ENCODE measurements at places on chromosomes 4 and X.
A peak's percentile ranks its signal among the peaks of the same experiment; 100 is the strongest.

- no peak for DNase-seq
Observed at GRCh38 chr4:37769391-37769989, 57.0 kb upstream of the PGM2 start.

DNA sequence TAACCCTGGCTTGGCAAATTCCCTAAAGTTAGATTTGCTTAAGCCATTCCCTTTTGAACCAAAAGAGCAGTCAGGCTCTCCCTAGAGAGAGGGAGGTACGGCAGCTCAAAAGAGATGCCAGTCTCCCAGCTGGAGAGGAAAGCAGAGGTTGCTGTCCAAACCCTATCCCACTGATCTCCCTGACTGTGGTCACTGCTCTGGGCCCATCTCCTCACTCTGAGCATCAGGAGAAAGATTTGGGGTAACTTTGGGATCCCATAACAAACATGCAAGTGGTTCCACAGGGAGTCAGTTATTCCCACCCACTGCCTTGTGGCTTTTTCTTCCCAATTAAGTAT, 17.1 kb downstream of the ACSL1 start:
- no peak for DNase-seq

DNA sequence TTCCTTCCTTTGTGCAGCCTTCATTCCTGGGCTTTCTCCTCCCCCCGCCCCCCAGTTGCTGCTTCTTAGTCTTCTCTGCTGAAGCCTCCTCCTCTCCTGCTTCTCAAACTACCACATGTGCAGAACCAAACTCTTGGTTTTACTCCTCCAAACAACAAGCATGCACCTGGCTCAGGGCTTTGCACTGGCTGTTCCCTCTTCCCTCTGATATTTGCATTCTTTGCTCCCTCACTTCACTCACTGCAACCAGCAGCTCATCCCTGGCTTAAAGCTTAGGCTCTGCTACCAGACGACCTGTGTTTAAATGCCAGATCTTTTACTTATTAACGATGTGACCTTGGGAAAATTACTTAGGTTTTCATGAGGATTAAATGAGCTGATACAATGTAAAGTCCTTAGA, 51.4 kb downstream of the MED28 start:
- DNase-seq: no peak

DNA sequence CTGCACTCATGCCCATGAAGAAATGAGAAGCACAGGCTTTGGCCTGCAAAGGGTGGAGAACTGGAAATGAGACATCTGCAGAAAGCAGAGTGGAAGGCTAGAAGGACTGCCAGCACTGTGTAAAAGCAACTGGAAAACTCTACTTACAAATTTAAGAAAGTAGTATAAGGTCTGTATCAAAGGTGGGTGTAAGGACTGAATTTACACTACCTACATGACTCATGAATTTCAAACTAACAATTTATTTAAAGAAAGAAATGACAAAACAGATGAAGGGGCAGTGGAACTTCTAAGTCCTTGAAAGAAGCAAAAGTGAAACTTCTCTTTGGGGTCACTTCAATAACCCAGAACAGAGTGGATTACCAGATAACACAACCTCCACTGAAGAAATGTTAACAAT, 71.2 kb downstream of the SLC10A7 start:
- DNase-seq: no peak

- no peak for DNase-seq
Observed at GRCh38 chr4:38782452-38783108, at the start of gene TLR10. TLR10 (minus strand) TSS chr4:38782990; CDS start chr4:38775590, 7,400 bp downstream.

DNA sequence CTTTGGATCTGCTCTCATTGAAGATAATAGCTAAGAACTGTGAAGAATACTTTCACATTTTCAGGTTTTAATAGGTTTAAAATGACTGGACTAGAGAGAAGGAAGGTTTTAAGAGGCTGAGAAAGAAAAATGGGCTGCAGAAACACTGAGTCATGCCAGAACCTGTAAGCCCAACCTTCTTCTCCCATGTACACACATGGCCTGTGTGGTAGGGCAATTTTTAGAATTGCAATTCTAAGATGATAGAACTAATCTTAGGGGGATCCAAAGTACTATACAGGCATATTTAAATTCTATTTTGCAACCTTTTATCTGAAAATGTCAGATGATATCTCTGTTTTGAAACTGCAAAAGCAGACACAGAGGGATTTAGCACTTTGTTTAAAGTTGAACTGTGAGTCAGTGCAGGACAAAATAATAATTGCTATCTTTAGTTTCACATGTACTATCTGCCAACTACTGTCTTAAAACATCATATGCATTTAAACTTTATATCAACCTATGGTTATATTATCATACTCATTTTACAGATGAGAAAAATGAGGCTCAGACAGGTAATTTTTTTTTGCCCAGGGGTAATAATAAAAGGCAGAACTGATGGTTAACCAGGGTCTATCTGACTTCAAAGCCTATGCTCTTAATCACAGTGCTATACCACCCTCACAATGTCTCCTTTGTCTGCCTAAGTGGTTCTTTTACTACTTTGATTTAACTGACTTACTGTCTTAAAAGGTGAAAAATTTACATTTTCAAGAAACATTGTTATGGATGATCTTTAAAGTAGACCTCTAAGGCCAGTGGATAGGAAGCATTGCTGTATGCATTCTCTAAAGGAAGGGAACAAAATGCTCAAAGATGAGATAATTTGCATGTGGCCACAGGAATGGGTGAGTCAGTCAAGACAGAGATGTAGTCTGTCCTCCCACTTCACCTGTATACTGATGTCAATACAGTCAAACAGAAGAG, 4.3 kb downstream of the TMPRSS11E start:
- peak; percentile 68 for DNase-seq

DNA sequence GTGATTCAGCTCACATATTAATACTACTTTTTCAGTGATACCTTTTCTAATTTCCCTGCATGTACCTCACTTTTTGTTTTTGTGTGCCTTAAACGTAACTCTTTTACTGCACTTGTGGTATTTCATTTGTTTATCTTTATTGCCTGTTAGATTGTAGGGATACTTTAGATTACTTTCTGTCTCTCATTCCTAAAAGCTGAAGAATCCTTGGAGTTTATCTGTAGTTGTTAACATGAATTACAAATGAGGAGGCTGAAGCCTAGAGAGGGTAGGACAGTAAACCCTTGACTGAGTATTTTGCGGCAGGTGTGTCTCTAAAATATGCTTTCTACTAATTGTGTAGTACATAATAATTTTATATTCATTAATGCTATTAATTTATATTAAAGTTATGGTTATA, 34.9 kb downstream of the BMP2K start:
- no peak for DNase-seq

DNA sequence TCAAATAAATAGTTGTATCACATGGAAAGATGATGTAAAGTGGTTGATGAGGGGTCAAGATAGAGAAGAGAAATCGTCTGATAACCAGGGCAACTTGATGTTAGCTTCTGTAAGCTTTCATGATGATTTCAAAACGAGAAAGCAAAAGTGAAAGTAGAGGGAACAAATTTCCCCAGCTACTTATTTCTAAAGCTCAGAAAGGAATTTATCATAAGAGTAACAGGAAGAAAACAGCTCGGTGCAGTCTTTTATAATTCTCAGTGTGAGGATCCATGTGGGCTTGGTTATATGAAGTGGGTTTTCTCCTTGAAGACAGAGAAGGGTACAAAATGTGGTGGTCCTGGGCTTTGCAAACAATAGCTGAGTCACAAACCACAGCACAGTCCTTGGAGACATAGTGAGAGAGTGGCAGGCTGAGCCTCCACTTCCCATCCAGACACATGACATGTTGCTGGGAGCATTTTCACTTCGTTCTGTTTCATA, 32.1 kb upstream of the GLRA2 start:
- peak; percentile 1 for DNase-seq

GRCh38 chrX:68694435-68695205, 47.2 kb downstream of the STARD8 start:
- DNase-seq: peak; percentile 7

- peak; percentile 64 for DNase-seq
Observed at GRCh38 chrX:2696698-2697215, 5.7 kb downstream of the CD99 start.

GRCh38 chr4:65021149-65021548, 611.9 kb upstream of the TECRL start:
- DNase-seq: no peak

DNA sequence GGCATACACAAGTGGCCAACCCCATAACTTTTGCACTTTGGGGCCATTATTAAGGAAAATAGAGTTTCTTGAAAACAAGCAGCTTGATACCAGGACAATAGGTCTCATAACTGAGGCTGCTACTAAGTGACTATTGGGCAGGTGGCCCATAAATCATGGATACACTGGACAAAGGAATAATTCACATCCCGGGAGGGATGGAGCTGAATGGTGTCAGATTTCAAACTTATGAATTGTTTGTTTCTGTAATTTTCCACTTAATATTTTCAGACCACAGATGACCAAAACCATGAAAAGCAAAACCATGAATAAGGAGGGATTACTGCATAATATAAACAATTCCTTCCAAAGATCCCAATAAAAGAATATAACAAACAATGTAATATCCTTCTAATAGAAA, 114.4 kb downstream of the WDFY3 start:
- no peak for DNase-seq

GRCh38 chr4:186722796-186723291, 812 bp downstream of the FAT1 start:
- no peak for DNase-seq

GRCh38 chrX:119659522-119659921, 33.4 kb downstream of the SEPTIN6 start:
- no peak for DNase-seq
